ENCODE measurements at places on chromosomes 6 and 20. TPM values are rescaled to one million over a fixed set of nuclear protein-coding genes. Genes with fewer than 3 reads are reported as not detected.
A peak's percentile ranks its signal among the peaks of the same experiment; 100 is the strongest.

Gene PAK5
- not detected for total RNA-seq

Gene SYNDIG1
- total RNA-seq = not detected

Gene TRIM15
- total RNA-seq = not detected

Gene KCNG1
- total RNA-seq = not detected

Gene TDRD6
- not detected for total RNA-seq

Gene HCK
- 129 TPM for total RNA-seq

Gene PI3
- not detected for total RNA-seq

Gene PLCB1
- total RNA-seq = 6.5 TPM

- H3K27me3 ChIP-seq = no peaks in the 10 kb centered on the region
- no peak overlapping the region for H3K27ac ChIP-seq
- no peak for DNase-seq
- H3K4me3 ChIP-seq = no peak overlapping the region
- peaks cover 11% of the 10 kb centered on the region for H3K36me3 ChIP-seq
- peaks cover 24% of the 10 kb centered on the region for H3K4me1 ChIP-seq
These were observed 29.7 kb downstream of the SLC12A5 start for GRCh38 chr20:46058599-46059281.

- peak overlapping the region; percentile 73 for H3K4me3 ChIP-seq
- H3K27me3 ChIP-seq = no peaks in the 10 kb centered on the region
- H3K4me1 ChIP-seq = no peaks in the 10 kb centered on the region
- no peak for DNase-seq
- peak overlapping the region; percentile 60 for H3K27ac ChIP-seq
These were observed 6.5 kb upstream of the USP45 start for GRCh38 chr6:99521633-99522151.

- no peak overlapping the region for H3K4me3 ChIP-seq
- no peaks in the 10 kb centered on the region for H3K4me1 ChIP-seq
- no peak overlapping the region for H3K27ac ChIP-seq
- H3K36me3 ChIP-seq = no peaks in the 10 kb centered on the region
- no peaks in the 10 kb centered on the region for H3K27me3 ChIP-seq
These were observed 690.7 kb downstream of the DOK5 start for GRCh38 chr20:55166063-55166462.

DNA sequence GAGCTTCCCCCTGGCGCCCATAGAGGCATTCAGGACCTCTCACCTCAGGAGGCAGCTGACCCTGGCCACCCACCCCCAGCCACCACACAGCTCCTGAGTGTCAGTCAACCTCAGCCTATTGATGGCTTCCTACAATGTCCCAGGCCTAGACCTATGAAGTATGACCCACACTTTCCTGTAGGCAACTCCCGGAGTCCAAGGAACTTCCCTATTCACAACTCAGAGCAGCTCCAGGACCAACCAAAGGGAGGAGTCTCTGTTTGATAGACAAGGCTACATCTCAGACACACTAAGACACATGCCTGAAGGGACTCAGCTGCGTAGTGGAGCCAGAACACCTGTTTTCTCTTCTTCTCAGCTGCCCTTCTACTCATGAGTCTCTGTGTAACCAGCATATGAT is 169.1 kb downstream of the MAFB start:
- H3K27ac ChIP-seq = no peak overlapping the region
- no peaks in the 10 kb centered on the region for H3K36me3 ChIP-seq
- no peak overlapping the region for H3K4me3 ChIP-seq
- H3K27me3 ChIP-seq = no peaks in the 10 kb centered on the region

GRCh38 chr6:9233226-9233625 is 797.9 kb upstream of the SLC35B3 start:
- no peaks in the 10 kb centered on the region for H3K36me3 ChIP-seq
- H3K4me1 ChIP-seq = no peaks in the 10 kb centered on the region
- H3K27ac ChIP-seq = no peak overlapping the region
- no peaks in the 10 kb centered on the region for H3K27me3 ChIP-seq

DNA sequence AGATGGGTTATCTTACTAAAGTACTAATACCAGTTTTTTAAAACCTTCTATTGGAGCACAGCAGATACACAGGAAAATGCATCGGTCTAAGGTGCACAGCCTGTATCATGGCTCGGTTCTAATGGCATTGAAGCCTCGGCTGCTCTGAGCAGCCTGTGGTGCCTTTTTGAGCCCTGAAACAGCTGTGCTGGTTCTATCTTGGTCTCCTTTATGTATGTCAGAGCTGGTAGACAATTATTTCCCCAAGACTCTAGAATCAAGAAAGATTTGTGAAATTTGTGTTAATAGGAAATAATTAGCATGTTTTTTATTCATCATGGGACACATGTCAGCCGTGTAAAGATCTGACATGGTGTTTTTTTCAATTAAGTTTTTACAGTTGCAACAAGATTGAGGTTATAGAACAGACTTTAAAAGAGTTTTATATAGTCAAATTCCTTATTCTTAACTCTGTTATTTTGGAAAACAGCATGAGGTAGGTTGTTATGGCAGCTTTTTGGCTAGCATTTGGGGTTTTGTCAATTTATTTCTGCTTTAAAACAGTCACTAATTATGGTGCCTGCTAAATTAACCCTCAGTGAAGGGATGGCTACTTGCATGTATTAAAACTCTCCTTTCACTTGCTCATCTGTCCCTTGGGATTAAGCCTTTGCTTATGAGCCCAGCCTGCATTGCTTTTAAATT is 40.3 kb upstream of the C20orf144 start:
- peaks cover 45% of the 10 kb centered on the region for H3K36me3 ChIP-seq
- DNase-seq = no peak
- no peaks in the 10 kb centered on the region for H3K27me3 ChIP-seq
- peaks cover 7% of the 10 kb centered on the region for H3K4me1 ChIP-seq
- H3K4me3 ChIP-seq = no peak overlapping the region

DNA sequence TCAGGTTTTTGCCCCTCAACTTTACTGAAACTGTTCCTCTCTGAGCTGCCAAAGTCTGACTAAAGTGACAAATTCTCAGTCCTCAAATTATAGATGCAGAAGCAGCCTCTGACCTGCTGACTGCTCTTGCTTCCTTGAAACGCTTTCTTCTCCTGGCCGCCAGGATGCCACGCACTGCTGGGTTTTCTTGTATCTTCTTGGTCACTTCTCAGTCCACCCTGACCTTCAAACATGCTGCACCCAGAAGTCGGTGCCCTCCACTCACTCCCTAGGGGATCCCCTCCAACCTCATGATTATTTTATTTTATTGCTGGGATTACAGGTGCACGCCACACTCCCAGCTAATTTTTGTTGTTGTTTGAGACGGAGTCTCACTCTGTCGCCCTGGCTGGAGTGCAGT is 24.7 kb downstream of the SYNJ2 start:
- DNase-seq = no peak
- peaks cover 18% of the 10 kb centered on the region for H3K4me1 ChIP-seq
- no peaks in the 10 kb centered on the region for H3K27me3 ChIP-seq
- no peak overlapping the region for H3K4me3 ChIP-seq
- H3K27ac ChIP-seq = no peak overlapping the region
- peaks cover 2% of the 10 kb centered on the region for H3K36me3 ChIP-seq

DNA sequence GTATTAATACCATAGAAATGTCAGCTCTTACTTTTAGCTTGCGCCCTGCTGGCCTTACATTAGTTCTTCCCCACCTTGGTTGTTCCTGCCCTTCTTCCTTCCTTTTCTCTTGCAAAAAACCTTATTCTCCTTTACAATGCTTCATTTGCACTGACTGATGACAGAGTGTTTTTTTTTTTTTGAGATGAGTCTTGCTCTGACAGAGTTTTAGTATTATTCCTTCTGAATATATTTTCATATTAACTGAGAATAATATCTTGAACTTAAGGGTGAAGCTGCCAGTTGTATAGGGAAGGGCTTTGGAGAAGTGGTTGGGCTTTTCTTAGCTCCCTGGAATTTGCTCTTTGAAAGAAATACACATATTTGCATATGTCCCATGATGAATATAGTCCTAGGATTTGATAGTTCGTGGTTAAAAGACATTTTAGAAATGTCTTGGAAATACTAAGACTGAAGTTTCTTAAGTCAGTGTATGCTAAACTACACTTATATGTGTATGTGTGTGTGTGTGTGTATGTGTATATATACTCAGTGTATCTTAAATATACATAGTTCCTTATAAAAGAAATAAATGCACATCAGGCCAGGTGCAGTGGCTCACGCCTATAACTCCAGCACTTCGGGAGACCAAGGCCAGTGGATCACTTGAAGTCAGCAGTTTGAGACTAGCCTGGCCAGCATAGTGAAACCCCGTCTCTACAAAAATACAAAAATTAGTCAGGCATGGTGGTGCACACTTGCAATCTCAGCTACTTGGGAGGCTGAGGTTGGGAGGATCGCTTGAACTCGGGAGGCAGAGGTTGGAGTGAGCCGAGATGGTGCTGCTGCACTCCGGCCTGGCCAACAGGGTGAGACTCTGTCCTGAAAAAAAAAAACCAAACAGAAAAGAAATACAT is 216.1 kb upstream of the MYLIP start:
- no peaks in the 10 kb centered on the region for H3K4me1 ChIP-seq
- DNase-seq = no peak
- H3K27me3 ChIP-seq = no peaks in the 10 kb centered on the region
- H3K36me3 ChIP-seq = no peaks in the 10 kb centered on the region
- no peak overlapping the region for H3K4me3 ChIP-seq
- H3K27ac ChIP-seq = no peak overlapping the region

DNA sequence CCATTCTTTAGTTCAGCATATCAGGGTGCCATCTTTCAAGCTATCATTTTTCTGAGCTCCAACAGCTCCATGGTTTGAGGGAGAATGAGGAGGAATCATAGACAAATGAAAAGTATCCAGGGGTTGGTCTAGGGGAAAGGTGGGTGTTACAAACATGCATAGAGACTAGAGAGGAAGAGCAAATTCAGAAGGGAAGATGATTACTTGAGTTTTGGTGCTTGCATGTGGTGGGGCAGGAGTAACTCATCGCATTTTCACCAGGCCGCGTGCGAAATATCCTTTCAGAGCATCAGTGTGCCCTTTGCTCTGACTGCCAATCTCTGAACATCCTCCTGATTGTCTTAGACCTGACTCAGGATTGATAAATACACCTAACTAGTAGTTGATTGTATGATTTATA is 7.7 kb upstream of the BICRAL start:
- no peaks in the 10 kb centered on the region for H3K36me3 ChIP-seq
- no peak for DNase-seq

GRCh38 chr20:61353261-61354000 is 101.4 kb downstream of the CDH4 start:
- H3K36me3 ChIP-seq = no peaks in the 10 kb centered on the region
- no peak overlapping the region for H3K4me3 ChIP-seq
- H3K4me1 ChIP-seq = no peaks in the 10 kb centered on the region
- no peak overlapping the region for H3K27ac ChIP-seq
- no peak for DNase-seq

GRCh38 chr6:8017276-8017701 is 46.9 kb downstream of the BLOC1S5 start:
- peak; percentile 46 for DNase-seq
- H3K4me3 ChIP-seq = no peak overlapping the region
- H3K27me3 ChIP-seq = no peaks in the 10 kb centered on the region
- no peaks in the 10 kb centered on the region for H3K4me1 ChIP-seq
- H3K27ac ChIP-seq = peak overlapping the region; percentile 64
- H3K36me3 ChIP-seq = peaks cover 13% of the 10 kb centered on the region

DNA sequence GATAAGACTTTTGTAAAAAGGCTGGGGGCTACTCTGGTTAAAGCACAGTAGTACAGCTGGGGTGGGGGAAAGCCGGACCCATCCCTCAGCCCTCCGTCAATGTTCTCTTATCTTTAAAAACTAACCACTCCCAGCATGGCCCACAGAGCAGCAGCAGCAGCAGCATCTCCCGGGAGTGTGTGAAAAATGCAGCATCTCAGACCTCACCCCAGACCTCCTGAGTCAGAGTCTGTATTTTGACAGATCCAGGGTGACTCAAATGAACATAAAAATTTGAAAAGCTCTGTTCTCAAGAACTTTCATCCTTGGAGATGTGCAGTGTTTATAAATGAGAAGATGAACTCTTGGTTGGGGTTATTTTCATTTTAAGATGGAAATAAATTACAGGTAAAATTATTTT is 277.7 kb upstream of the ECI2 start:
- no peaks in the 10 kb centered on the region for H3K36me3 ChIP-seq
- no peak overlapping the region for H3K4me3 ChIP-seq
- DNase-seq = no peak
- no peaks in the 10 kb centered on the region for H3K4me1 ChIP-seq

DNA sequence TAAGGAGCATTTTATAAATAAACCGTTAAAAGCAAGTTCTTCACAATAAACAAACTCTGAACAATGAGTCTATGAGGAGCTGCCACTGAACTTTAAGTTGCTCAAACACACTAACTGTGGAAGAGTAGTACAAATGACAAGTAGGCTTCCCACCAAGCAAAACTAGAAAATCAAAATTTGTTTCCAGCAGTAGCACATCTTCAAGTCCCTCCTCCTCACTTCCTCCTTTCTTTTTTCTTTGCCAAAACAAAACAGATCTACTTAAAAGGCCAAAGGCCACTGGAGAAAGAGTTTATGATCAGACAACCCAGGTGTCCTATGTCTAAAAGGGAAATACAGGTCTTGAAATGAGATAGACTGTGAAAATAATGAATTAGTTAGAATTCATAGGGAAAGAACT is 17.1 kb upstream of the FAM135A start:
- no peak overlapping the region for H3K27ac ChIP-seq
- H3K4me3 ChIP-seq = no peak overlapping the region

GRCh38 chr6:4820704-4821276 is 44.6 kb downstream of the CDYL start:
- H3K36me3 ChIP-seq = no peaks in the 10 kb centered on the region
- H3K27ac ChIP-seq = no peak overlapping the region
- H3K4me3 ChIP-seq = no peak overlapping the region
- peaks cover 7% of the 10 kb centered on the region for H3K4me1 ChIP-seq

- no peak for DNase-seq
- no peaks in the 10 kb centered on the region for H3K27me3 ChIP-seq
- H3K4me1 ChIP-seq = no peaks in the 10 kb centered on the region
- H3K36me3 ChIP-seq = no peaks in the 10 kb centered on the region
These were observed 57.8 kb downstream of the AGPAT4 start for GRCh38 chr6:161215876-161216615.
